ENCODE measurements at places on chromosomes 11 and 22.

- DNase-seq, result no peak
Observed at GRCh38 chr11:88620568-88621130, 283.1 kb upstream of the CTSC start.

DNA sequence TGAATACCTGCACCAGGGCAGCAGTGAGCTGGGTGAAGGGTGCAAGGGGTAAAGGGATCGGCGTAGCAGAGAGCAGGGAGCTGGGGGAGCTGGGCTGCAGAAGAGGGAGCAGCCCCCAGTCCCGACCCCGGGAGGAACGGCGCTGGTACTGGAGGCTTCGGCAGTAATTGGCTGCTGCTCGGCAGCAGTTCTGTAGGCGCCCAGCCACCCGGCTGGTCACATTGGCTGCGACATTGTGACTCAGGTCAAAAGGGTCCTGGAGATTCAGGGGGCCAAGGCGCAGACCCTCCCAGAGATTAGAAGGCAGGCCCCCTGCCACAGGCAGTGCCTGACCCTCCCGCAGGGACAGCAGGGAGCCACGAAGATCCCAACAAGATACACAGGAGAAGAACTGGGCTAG, 2.1 kb upstream of the EEF1G start:
- no peak for DNase-seq

DNA sequence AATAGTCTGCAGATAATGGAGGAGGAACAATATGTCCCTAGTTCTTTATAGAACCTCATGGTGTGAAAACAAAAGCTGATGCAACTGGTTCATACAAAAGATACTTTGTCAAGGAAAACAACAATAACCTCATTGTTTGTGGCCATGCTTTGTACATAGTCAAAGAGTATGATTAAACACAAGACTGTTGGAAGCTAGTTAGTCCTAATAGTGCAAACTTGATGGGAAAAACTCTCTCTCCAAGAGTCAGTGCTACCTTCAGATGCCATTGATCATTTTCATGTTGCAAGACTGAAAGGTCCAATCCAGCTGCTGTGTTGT, 20.1 kb upstream of the PLAAT2 start:
- no peak for DNase-seq

DNA sequence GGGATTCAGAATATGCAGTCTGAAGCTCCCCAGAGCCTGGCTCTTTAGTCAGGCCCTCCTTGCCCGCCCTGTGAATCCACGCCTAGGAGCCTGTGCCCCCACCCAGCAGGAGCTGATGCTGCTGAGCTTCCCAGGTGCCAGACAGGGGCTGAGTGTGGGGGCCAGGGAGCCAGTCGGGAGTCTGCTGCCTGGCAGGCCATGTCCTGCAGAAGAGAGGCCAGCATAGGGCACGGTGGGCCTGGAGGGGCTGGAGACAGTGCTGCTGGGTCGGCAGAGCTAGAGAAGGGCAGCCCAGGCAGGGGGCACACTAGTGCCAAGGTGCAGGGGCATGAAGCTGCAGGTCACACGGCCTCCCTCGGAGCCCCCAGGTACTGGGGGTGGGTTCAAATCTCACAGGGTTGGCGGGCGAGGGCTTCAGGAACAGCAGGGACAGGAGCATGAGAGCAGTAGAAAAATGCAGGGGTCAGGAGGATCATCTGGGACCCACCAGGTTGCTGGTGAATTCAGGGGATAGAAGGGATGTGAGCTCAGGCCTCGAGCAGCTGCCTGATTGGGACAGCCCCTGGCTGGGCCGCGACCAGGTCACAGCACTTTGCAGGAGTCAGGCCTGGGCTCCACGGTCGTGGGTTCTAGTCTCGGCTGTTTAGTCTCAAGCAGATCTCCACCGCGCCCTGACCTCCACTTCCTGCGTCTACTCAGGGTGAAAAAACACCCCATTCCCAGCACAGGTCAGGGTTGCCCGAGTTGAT, 4.1 kb upstream of the SEPTIN5 start:
- no peak for DNase-seq

GRCh38 chr11:61187505-61188130, 15.7 kb upstream of the PGA3 start:
- no peak for DNase-seq

DNA sequence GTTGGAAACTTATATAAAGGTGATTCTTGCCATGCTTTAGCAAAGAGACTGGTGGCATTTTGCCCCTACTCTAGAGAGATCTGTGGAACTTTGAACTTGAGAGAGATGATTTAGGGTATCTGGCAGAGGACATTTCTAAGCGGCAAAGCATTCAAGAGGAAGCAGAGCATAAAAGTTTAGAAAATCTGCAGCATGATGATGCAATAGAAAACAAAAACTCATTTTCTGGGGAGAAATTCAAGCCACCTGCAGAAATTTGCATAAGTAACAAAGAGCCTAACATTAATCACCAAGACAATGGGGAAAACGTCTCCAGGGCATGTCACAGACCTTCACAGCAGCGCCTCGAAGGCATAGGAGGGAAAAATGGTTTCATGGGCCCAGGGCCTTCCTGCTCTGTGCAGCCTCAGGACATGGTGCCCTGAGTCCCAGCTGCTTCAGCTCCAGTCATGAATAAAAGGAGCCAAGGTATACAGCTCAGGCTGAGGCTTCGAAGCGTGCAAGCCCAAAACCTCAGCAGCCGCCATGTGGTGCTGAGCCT, 83.4 kb downstream of the MRTFA start:
- no peak for DNase-seq

GRCh38 chr11:46769636-46770221, 50.7 kb downstream of the F2 start:
- DNase-seq, result no peak

DNA sequence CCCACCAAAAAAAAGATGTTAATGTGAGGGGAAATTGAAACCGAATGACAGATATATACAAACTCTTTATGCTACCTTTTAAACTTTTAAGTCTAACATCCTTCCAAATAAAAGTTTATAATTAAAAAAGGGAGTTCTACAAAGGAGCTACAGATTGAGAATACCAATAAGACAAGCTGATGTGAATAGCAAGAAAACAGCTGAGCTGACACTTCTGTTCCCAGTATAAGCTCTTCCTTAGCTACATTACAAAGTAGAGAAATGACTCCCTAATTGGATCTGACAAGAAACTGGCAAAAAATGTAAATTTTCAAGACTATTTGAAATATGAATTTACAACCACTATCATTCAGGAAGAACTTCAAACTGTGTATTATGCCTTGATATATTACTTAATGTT, 294.6 kb upstream of the SYN3 start:
- DNase-seq, result no peak

DNA sequence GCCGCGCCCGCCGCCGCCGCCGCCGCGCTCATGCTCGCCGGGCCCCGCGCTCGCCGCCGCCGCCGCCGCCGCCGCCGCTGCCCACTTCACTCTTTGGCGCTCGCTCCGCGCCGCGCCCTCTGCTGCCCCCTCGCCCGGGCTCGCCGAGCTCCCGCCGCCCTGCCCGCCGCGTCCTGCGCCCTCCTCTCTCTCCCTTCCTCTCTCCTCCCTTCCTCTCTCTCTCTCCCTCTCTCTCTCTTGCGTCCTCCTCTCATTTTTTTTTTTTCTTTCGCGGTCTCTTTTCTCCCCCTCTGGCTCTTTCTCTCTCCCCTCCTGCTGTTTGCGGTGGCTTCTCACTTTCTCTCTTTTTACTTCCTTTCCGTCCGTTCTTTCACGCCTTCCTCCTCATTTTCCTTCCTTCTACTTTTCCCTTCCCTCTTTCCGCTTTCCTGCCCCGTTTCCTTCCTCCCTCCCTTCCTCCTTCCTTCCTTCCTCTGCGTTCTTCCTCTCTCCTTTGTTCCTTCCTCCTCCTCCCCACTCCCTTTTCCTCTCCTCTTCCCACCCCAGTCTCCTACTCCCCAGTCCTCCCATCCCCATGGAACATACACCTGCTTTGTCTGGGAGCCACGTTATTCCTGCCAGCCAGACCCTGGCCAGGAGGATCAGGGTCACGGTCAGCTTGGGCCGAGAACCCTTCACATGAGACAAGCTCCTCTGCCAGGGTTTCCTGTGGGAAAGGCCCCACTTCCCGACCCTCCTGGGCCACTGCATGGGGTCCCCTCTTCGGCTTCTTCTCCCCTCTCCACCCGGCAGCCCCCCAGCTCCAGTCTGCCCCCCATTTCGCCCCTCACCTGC, 19.3 kb upstream of the SHISAL1 start:
- no peak for DNase-seq

- DNase-seq, result no peak
Observed at GRCh38 chr11:130940706-130941105, 24.4 kb upstream of the SNX19 start.

DNA sequence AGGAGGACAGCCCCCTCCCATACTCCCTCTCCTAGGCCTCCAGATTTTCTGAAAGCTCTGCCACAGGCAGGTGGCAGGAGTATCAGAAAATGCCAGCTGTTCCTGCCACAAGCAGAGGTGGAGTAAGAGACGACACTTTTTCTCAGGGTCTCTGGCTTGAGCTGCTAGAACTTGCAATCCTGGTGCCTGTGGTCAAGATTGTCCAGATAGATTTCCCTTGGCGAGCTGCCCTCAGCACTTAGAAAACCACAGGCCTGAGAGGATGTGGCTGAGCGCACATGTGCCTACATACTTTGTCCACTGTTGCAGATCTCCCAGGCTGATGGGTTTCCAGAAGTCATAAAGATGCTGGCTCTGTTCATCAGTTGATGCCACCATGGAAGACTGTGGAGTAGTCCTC, 65.7 kb upstream of the NAV2 start:
- no peak for DNase-seq

- no peak for DNase-seq
Observed at GRCh38 chr11:37124384-37124783, 526.3 kb upstream of the RAG2 start.

DNA sequence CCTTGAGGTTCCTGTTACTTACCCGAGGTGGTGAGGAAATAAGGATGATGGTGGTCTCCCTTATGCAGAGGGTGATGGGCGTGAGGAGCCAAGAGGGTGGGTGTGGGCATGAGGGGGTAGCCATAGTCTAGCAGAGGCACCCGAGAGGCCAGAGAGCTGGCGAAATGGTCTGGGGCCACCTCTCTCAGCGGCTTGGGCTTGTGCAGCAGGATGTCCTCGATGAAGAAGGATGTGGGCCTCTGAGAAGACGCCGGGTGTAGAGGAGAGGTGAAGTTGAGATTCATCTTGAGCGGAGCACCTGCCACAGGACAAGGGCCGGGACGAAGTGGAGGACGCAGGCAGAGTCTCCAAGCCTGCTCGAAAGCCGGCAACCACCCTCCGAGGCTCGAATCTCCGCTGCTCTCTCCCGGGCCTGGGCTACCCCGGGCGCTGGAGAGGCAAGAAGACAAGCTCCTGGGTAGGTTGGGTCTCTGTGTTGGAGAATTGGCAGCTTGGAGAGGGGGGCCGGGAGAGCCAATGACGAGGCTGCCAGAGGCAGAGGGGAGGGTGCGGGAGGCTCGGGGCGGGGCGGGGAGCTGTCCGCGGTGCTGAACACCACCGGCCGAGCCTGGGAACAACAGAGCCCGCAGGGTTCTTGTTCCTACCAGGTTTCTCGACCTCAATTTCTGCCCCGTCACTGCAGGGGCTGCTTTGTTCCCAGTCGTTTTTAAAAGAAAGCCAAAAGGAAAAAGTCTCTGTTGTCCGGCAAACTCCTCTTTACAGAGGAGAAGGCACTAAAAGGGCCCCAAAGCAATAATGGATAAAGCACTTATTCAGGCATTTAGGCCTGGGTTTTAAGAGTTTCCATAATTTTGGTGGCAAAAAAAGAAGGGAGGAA, at the start of gene BSX:
BSX (minus strand) TSS at position 447 of the 877 bp plus-strand sequence; CDS start at position 284, 163 bp downstream.
- DNase-seq, result no peak

DNA sequence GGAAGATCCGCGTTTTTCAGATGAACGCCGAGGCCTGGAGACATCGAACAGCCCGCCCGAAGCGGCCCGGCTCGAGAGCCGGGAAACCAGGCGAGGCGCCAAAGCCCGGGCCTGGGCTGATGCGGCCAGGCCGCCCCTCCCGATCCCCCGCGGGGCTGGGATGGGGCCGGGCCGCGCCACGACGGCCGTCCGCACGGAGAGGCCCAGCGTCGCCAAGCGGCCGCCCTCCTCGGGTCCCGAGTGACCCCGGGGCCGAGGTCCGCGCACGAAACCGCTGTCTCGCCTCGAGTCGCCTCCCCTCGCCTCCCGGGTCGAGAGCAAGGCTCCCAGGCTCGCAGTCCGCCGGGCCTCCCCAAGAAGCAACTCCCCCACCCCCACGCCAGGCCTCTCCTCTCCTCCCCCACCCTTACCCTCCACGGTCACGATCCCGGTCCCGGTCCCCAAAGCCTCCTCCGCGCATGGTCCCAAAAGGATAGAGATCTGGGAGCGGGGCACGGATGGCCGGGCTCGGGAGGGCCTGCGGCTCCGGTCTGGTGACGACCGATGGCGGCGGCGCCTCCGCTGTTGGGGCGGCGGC, 482 bp downstream of the DDX17 start:
- DNase-seq, result no peak

DNA sequence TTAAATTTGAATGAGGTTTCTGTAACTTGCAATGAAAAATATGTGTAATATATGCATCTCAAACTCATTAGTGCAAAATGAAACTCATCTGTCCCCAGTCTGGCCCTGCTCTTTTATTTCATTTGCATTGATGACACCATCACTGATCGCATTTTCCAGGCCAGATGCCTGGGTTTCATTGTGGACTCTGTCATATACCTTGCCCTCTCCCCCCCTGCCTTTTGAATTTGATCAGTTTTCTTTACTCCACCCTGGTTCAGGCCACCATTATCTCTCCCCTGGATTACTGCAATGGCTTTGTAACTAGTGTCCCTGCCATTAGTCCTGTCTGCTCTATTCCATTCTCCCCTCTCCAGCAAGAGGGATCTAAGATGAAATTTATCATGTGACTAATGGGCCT, 360.6 kb upstream of the C11orf87 start:
- DNase-seq, result no peak

DNA sequence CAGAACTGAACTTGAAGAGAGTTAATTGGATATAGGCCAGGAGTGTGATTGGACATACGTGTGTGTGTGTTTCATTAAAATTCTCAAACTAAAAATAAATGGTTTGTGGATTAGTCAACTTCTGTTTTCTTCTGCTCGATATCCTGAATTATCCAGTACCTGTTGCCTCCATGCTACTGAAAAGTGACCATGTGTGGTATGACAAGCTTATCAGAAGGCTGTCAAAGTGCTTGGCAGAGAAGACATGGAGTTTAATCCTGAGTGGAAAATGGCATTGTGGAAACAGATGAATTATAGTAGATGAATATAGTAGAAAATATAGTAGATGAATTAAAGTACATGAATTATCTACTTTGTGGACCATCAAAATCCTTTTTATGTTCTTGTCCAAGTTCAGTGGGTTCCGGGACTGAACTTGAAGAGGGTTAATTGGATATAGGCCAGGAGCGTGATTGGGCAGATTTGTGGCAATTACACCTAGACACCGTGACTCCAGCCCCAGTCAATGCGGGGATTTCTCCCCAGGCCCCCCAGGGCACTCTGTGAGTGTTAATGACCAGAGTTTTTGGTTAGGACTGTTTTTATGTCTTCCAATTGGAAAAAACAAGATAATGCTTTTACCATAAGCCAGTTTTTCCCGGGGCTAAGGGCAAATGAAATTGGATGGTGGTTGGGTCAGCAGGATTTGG, 30.1 kb downstream of the GRAMD1B start:
- no peak for DNase-seq
